ENCODE measurements at places on chromosomes 4 and X.

- DNase-seq: no peak
These were observed 45.5 kb upstream of the CLNK start for GRCh38 chr4:10730019-10730418.

DNA sequence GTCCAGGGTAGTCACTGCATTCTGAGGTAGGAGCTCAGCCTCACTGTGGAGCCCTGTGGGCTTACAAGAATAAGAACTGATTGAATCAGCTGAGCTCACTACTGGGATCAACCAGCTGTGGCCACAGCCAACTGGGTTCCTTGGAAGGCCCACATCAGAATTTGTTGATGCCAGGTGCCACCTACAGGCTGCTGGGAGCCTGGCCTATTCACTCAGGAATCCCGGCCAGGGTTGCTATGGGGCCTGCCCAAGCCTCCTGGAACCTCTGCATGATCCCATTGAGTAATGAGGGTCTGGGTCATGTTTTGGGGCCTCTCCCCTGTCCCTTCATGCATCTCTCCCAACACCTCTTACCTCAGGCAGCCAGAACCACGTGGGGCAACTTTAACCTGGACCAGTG lies 53.9 kb upstream of the KIAA1210 start:
- DNase-seq: peak; percentile 2

GRCh38 chr4:48227662-48228061 lies 42.0 kb downstream of the TEC start:
- DNase-seq: no peak

DNA sequence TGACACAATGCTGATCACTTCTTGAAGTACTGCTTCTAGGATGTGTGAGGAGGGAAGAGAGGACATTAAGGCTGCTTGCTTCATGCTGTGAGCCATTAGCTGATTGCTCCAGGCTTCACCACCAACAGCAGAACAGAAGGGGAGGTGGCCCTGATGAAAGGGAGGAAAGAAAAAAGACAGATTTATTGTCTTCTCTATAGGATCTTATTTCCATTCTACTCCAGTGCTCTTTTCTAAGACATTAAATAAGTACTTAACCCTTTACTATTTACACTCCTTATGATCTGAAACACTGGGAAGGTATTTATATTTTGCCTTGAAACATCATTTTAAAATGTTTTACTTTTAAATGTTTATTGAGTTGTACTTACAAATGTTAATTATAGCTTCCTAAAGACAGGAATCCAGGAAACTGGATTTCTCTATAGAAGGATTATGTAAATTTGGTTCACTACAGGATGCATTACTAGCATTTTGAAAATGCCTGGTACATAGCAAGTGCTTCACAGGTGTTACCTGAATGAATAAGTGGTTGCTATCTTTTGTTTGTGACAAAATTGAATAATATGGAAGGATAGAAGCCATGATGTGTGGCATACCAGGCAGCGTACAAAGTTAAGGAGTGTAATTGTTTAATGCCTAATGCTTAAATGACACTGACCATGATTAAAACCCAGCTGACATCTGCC lies 680.9 kb upstream of the ATOH1 start:
- DNase-seq: no peak

DNA sequence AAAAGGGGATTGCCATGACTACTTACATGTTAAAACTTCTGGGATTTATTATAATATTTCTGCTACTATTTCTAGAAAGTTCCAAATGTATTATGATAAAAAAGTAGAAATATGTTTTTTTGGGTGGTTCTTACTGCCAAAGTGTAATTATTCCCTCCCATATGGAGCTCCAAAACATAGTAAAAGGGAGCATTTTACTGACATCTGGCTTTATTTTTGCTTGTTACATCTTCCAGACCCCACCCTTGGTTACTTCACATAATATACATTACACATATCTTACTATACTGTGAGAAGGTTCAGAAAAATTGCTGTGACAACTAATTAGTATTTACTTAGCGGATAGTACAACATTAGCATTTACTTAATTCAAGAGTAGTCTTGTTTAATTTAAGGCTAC lies 205.1 kb upstream of the TLL1 start:
- no peak for DNase-seq

Data from lung microvascular endothelial cell (primary cell).